ENCODE measurements at places on chromosomes 5 and 9.

GRCh38 chr9:18606846-18607245 lies 132.9 kb downstream of the ADAMTSL1 start:
- no peak for DNase-seq

- DNase-seq, result no peak
Measured at GRCh38 chr5:168481330-168481788, 4.9 kb upstream of the RARS1 start.

DNA sequence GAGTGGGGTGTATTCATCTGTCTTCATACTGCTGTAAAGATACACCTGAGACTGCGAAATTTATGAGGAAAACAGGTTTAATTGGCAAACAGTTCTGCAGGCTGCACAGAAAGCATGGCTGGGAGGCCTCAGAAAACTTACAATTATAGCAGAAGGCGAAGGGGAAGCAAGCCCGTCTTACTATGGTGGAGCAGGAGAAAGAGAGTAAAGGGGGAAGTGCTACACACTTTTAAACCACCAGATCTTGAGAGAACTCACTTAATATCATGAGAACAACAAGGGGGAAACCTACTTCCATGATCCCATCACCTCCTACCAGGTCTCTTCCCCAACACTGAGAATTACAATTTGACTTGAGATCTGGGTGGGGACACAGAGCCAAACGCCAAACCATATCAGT lies 12.5 kb upstream of the NREP start:
- no peak for DNase-seq

GRCh38 chr5:114839360-114839759 lies 330.3 kb downstream of the TRIM36 start:
- DNase-seq, result no peak
